ENCODE measurements at places on chromosomes 2 and 18. TPM values are rescaled to one million over a fixed set of nuclear protein-coding genes. Genes with fewer than 3 reads are reported as not detected.
A peak's percentile ranks its signal among the peaks of the same experiment; 100 is the strongest.

Gene LRATD1
- not detected for total RNA-seq

Gene SLC9A4
- total RNA-seq = 0.07 TPM

GRCh38 chr2:37852585-37853014, 72.5 kb upstream of the RMDN2 start:
- no peak overlapping the region for H3K4me3 ChIP-seq
- DNase-seq = no peak
- peak overlapping the region; percentile 65 for H3K27ac ChIP-seq
- H3K27me3 ChIP-seq = peaks cover 6% of the 10 kb centered on the region

Gene SNRNP27
- total RNA-seq = 56.7 TPM

Gene RNF152
- total RNA-seq = 0.17 TPM

- no peaks in the 10 kb centered on the region for H3K4me1 ChIP-seq
- H3K27ac ChIP-seq = no peak overlapping the region
- no peak overlapping the region for H3K4me3 ChIP-seq
- H3K36me3 ChIP-seq = peaks cover 23% of the 10 kb centered on the region
- no peaks in the 10 kb centered on the region for H3K27me3 ChIP-seq
- no peak for DNase-seq
Observed at GRCh38 chr2:231521-232185, 32.2 kb downstream of the SH3YL1 start.

Data from activated naive CD4-positive, alpha-beta T cell treated with anti-CD3 and anti-CD28 coated beads for 36 hours (primary cell).